Placental epithelial cell (primary cell): ENCODE measurements at places on chromosomes 1 and 21. TPM values are rescaled to one million over a fixed set of nuclear protein-coding genes. Genes with fewer than 3 reads are reported as not detected.

Gene TSTD1
- 57.7 and 112 TPM in 2 replicates for total RNA-seq

Gene KRTAP22-1
- total RNA-seq, result not detected in 2 replicates

Gene SPRR4
- total RNA-seq, result not detected in 2 replicates

Gene INAVA
- 2.4 and 6.9 TPM in 2 replicates for total RNA-seq

Gene LGR6
- total RNA-seq, result 0.76 and 2.4 TPM in 2 replicates

Gene L1TD1
- total RNA-seq, result 72.0 and 72.6 TPM in 2 replicates

Gene ATF3
- 10.1 and 13.3 TPM in 2 replicates for total RNA-seq

Gene PADI1
- under 0.01 and 1.6 TPM in 2 replicates for total RNA-seq

Gene SYT2
- not detected in 2 replicates for total RNA-seq

Gene OR2AK2
- total RNA-seq, result not detected in 2 replicates

Gene MSH4
- total RNA-seq, result under 0.01 TPM in 1 of 2 replicates, not detected in the other

Gene GREM2
- total RNA-seq, result under 0.01 and 0.98 TPM in 2 replicates

Gene KAZN
- total RNA-seq, result 11.8 and 14.7 TPM in 2 replicates

Gene HMCN1
- total RNA-seq, result 0.39 and 0.54 TPM in 2 replicates

Gene TNFRSF9
- total RNA-seq, result under 0.01 and 0.43 TPM in 2 replicates

Gene TEKT2
- 0.11 and 1.2 TPM in 2 replicates for total RNA-seq

Gene MROH9
- not detected in 2 replicates for total RNA-seq

Gene S100A7
- not detected in 2 replicates for total RNA-seq

Gene SLC44A5
- total RNA-seq, result 0.39 and 1.7 TPM in 2 replicates

Gene SNX27
- total RNA-seq, result 19.3 and 23.6 TPM in 2 replicates

Gene CNR2
- not detected in 2 replicates for total RNA-seq

Gene FLVCR1
- 6.2 and 9.0 TPM in 2 replicates for total RNA-seq

Gene TLCD4
- total RNA-seq, result under 0.01 TPM in 1 of 2 replicates, not detected in the other

Gene GPATCH3
- total RNA-seq, result 8.0 and 8.6 TPM in 2 replicates

Gene CFH
- 0.39 TPM in 1 of 2 replicates, not detected in the other for total RNA-seq

Gene PLA2G4A
- 25.9 and 40.0 TPM in 2 replicates for total RNA-seq

Gene TTC22
- 17.3 and 22.6 TPM in 2 replicates for total RNA-seq

Gene HES3
- not detected in 2 replicates for total RNA-seq

Gene SLC45A1
- 0.43 and 0.79 TPM in 2 replicates for total RNA-seq

Gene CFAP141
- not detected in 2 replicates for total RNA-seq

Gene FCGR3B
- not detected in 2 replicates for total RNA-seq

Gene KNCN
- not detected in 2 replicates for total RNA-seq

Gene LIN28A
- total RNA-seq, result not detected in 2 replicates

Gene PLA2G2C
- not detected in 2 replicates for total RNA-seq

Gene NPPA
- total RNA-seq, result not detected in 2 replicates

Gene CR1L
- not detected in 2 replicates for total RNA-seq

Gene RCSD1
- not detected in 2 replicates for total RNA-seq

Gene VANGL1
- 2.7 and 14.3 TPM in 2 replicates for total RNA-seq

Gene SPSB1
- total RNA-seq, result 73.4 and 98.4 TPM in 2 replicates

Gene SPRR5
- not detected in 2 replicates for total RNA-seq

Gene PAQR6
- total RNA-seq, result 1.6 and 1.7 TPM in 2 replicates

Gene NSL1
- 29.1 and 29.9 TPM in 2 replicates for total RNA-seq

Gene IVL
- total RNA-seq, result 0.54 and 0.79 TPM in 2 replicates

Gene PCSK9
- under 0.01 and 3.5 TPM in 2 replicates for total RNA-seq

Gene CELSR2
- total RNA-seq, result 3.1 and 8.6 TPM in 2 replicates

Gene ADCY10
- total RNA-seq, result under 0.01 TPM in 2 replicates

Gene SPAG17
- 0.11 and 2.4 TPM in 2 replicates for total RNA-seq

Gene ZBTB40
- 11.4 and 13.6 TPM in 2 replicates for total RNA-seq

Gene PDC
- total RNA-seq, result not detected in 2 replicates

Gene CFAP74
- total RNA-seq, result not detected in 2 replicates

Gene S100A8
- not detected in 2 replicates for total RNA-seq
